ENCODE measurements at places on chromosomes 1 and 21.

DNA sequence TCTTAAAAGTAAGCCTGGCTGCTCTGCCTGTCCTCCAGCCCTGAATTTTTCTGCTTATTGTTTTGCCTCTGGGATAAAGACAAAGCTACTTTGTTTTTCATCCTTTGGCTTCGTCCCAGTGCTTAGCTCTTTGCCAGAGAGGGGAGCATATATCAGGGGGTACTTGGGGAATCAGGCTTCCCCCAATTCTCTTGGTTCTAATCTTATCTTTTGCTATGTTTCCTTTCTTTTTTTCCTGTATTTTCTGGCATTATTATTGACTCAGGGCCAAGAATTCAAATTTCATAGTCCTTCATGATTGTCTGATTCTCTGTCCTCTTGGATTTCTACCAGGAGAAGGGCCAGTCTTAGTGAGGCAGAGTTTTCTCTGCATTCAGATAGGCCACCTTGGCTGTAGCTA, 51.2 kb downstream of the GIPC2 start:
- no peak for DNase-seq

GRCh38 chr1:89998306-89998705, 3.4 kb downstream of the ZNF326 start:
- DNase-seq = no peak

DNA sequence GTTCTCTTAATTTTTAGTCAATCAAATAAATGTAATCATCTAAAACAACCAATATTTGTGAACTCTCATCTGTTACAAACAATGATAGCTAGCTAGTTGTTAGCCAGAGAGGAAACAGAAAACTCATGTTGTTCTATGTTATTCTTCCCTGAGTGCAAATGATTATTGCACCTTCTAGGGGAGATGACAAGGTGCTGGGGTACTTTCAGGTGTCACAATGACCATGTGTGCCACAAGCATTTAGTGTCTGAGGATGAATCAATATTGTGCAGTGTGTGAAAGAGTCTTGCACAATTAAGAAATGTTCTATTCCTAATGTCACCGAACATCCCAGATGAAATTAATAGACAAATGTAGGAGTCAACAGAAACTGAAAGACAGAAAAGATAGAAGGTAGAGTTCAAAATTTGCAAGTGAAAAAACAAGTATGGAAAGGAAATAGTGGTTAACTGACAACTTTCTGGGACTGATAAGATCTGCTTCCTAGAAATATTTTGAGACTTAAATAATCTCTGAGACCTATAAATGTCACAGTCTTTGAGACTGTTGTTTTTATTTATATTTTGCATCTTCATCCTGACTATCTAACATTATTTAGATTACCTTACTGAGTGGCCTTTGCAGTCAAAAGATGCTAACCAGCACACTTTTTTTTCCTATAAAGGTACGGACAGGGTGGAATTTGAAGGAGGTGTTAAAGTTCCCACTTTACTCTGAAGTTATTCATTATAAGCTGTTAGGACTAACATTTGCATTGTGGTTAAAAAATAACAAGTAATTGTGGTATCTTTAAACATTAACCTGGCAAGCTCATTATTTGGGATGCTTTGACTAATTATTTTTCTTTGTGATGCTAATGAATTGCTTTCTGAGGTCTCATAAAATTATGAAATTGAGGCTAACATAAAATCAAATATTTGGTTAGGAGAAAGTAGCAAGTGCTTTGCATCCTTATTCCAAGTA, 21.6 kb upstream of the DPYD start:
- no peak for DNase-seq

DNA sequence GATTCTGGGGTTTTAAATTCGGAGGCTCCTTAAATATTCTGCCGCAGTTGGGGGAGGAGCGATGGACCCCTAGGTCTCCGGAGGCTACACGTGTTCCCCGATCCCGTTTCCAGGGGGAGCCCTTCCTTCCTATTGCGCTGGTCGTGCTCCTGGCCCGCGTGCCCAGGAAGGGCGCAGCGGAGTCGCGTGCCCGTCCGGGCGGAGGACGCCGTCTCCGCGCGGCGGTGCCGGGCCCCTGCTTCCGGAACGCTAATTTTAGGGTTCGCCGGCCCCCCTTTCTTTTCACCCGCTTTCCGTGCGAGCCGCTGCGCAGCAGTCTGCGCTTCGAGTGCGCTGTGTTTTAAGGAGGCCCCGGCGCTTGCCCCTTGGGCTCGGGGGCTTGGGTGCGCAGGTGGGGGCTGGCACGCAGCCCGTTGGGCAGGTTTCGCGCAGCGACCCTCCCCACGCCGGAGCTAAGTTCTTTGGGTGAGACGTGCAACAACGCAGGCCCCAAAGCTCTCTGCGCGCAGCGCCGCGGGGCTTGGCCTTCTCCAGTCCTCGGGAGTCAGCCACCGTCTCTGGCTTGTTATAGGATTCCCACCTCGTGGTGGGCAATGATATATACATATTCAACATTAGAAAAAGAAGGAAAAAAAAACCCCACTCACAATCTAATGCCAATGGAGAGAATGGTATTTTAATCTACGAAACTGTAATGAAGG, 43.5 kb upstream of the DNAJC6 start:
- DNase-seq = peak; percentile 95

DNA sequence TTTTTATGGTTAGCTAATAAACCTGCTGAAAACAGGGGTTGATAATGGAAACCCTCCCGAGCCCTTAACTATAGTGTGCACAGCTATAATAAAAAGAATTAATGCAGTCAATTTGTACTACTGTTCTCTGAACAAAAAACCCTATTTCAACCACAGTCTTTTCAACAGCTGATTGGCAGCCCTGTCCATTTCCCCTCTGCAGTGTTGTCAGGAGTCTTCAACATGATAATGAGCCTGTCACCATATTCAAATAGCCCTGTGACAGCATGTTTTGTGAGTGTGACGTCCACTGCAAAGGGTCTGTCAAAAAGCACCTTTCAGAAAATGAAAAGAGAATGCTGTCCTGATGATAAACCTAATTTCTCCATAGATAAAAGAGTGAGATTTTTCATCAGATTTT, 92.7 kb downstream of the ESRRG start:
- DNase-seq = no peak

DNA sequence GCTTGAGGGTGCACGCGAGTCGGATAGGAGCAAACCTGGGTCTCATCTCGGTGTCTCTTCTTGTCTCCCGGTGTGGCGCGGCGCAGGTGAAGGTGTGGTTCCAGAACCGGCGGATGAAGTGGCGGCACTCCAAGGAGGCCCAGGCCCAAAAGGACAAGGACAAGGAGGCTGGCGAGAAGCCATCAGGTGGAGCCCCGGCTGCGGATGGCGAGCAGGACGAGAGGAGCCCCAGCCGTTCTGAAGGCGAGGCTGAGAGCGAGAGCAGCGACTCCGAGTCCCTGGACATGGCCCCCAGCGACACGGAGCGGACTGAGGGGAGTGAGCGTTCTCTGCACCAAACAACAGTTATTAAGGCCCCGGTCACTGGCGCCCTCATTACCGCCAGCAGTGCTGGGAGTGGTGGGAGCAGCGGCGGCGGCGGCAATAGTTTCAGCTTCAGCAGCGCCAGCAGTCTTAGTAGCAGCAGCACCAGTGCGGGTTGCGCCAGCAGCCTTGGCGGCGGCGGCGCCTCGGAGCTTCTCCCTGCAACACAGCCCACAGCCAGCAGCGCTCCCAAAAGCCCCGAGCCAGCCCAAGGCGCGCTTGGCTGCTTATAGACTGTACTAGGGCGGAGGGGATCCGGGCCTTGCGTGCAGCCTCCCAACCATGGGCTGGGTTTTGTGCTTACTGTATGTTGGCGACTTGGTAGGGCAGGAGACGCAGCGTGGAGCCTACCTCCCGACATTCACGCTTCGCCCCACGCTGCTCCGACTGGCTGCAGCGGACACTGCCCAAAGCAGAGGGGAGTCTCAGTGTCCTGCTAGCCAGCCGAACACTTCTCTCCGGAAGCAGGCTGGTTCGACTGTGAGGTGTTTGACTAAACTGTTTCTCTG, 5.1 kb downstream of the HLX start:
- DNase-seq = peak; percentile 79

DNA sequence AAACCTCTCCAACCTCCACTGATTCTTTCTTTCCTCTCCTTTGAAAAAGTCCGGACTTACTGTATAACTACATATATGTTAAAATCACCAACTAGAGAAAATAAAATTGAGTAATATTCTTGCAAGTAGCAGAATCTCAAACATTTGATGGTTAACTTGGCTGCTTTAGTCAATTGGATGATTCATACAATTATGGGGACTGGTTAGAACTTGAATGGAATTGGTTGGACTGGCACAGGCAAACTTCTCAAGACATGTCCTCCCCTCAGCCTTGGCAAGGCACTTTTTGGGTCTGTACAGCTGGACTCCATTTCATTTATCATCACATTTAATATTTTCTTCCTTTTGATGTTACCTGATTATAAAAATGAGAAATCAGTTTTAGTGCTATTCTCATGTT, 6.5 kb downstream of the WLS start:
- no peak for DNase-seq

DNA sequence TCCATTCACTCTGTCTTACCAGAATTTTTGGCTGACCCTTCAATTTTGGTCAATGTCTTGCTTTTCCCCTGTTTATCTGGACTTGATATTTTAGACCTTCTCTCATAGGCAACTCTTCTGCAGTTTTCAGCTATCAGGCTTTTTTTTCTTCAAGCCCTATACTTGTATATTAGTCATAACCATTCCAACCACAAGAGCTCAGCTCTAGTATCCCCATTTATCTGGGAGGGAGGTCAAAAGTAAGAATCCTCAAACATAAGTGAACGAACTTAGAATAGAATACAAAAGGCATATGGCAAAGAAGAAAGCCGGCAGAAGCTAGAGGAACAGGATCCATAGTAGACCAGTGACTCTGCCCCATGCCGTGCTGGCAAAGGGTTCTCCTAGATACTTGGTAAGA, 45.9 kb upstream of the TNFSF4 start:
- no peak for DNase-seq

GRCh38 chr1:56070601-56071000, 508.8 kb downstream of the PLPP3 start:
- DNase-seq = no peak

GRCh38 chr1:222910699-222911098, 95.9 kb downstream of the DISP1 start:
- no peak for DNase-seq

DNA sequence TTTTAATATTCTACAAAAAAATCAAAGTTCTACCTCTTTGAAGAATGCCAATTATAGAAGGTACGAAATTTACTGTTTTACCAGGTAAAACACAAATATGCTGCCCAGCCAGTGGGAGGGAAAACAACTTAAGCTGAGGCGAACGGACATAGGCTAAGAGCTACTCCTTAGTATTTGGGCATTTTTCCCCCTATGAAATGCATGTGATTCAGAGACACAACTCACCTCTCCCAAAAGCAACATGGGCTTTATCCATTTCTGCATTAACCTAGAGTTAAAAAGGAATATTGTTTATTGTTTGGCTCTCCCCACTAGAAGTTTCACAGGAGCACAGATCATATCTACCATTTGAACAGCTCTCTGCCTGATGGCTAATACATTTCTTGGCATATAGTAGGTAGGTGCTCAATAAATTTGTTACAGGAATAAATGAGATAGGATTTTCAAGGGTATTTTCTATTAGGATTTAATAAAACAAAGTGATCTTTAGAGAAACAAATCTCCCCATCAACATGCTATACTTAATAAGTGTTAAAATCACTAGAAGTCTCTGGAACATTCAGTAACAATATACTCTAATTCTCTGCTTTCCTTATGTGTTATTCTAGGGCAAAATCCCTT, 2.4 kb upstream of the SORT1 start:
- DNase-seq = no peak

DNA sequence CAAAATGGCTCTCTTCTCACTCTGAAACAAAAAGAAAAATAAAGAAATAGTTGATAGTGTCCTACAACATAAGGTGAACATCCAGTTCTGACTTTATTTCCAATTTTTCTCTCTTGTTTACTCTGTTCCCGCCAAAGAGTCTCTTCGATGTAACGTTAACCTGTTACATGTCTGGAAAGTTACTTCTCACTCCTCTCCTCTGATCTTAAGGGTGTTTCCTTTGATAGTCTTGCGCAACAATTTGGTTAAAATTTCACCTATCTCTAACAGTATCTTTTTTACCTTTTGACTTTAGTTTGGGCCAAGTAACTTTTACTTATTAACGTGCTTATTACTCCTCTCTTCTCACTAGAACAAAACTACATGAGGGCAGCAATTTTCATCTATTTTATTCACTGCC, 1450.2 kb downstream of the BRINP3 start:
- no peak for DNase-seq

GRCh38 chr1:31439276-31439675, 26.3 kb downstream of the SERINC2 start:
- no peak for DNase-seq

DNA sequence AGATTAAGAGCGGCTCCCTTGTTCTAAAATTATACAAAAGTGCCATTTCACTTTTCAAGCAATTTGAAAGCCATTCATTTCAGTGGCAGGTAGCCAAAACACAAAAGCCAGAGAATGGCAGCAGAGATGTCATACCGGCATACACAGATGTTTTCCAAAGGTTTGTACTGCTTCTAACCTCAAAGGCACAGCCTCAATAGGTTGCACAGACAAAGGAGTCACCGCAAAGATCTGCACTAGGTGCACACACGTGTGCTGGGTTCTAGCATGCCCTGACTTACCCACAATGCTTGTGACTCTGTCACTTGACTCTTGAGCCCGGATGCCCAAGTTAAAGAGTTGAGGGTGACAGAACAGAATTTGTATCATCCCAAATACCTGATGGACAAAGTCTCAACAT, 448.9 kb upstream of the ADGRL2 start:
- DNase-seq = no peak

DNA sequence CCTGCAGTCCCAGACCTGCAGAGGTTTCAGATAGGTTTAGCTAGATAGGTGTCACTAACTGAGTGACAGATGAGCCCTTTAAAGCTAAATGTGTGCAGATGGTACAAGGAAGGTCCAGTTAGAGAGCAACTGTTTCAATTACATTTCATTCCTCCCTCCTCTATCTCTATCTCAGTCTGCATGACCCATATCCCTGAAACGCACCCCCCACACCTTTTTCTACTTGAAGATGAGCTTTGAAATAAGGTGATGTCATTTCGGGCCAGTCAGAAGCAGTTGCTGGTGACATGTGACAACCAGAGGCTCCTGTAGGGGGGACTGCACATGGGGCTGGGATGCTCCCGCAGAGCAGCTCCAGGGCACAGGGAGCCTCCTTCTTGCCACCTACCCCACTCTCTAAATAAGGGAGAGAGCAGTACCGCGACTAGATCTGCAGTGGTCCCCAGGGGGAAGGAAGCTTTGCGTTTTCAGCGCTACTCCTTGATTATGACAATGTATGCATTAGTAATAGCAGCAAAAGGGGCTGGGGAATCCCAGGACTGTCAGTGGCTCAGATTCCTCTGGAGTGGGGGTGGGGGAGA, 4.3 kb downstream of the ATP8B2 start:
- peak; percentile 28 for DNase-seq

Measured in GM23338 (cell line).